ENCODE measurements at places on chromosomes 1 and 21.

DNA sequence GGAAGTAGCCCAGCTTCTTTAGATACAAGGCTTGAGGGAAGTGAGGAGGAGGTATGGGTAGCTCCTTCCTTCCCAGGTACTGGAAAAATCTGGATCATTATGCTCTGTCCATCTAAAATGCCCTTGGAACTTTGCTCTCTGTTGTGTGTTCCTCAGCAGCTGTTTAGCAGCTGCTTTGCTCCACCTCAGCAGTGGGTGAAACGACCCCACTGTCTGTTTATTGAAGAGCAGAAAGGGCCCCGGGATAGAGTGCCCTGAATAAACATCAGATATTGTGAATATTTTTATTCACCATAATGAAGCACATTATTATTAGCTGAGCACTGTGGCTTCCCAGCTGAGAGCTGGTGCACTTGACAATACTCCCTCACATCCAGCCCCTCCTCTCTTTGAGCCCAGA, 237.9 kb downstream of the PBX1 start:
- H3K27me3 ChIP-seq: peaks cover 15% of the 10 kb centered on the region
- no peak overlapping the region for H3K27ac ChIP-seq
- DNase-seq: no peak
- H3K36me3 ChIP-seq: no peaks in the 10 kb centered on the region

DNA sequence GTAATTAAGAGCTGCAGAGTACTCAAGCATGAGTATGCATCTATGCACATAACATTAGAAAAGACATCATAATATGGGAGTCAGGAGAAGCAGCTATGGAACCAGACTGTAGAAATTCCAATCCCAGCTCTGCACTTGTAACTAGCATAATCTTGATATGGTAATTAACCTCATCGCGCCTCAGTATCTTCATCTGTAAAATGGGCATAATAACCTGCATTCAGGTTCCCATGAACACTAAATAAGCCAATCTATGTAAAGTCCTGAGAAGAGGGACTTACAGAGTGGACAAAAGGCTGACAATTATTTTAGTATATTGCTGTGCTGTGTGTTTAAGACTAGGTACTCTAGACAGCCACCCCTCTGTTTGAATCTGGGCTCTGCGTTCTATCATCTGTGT, 318.9 kb upstream of the USP25 start:
- no peak overlapping the region for H3K4me3 ChIP-seq
- DNase-seq: no peak
- no peak overlapping the region for H3K27ac ChIP-seq

GRCh38 chr1:216521477-216521876, 98.2 kb upstream of the USH2A start:
- no peaks in the 10 kb centered on the region for H3K36me3 ChIP-seq
- no peak for DNase-seq
- H3K27me3 ChIP-seq: no peaks in the 10 kb centered on the region
- H3K4me3 ChIP-seq: no peak overlapping the region

DNA sequence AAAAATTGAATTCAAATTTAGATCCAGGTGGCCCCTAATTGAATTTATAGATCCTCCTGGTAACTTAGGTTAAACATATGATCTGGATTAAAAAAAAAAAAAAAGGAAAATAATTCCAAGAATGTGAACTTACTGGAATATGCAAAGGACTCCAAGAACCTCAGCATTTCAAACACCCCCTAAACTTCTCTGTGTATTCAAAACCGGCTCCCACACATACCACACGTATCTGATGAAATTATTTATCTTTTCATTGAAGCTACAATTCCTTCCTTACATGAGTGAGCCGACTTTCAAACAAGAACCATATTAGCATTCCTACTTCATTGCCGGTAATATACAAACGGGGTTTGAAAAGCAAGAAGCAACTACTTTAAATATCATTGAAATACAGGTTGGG, 61.4 kb upstream of the FMN2 start:
- H3K4me3 ChIP-seq: no peak overlapping the region
- no peaks in the 10 kb centered on the region for H3K36me3 ChIP-seq
- H3K27ac ChIP-seq: no peak overlapping the region
- H3K4me1 ChIP-seq: no peaks in the 10 kb centered on the region

- H3K4me1 ChIP-seq: no peaks in the 10 kb centered on the region
- H3K27me3 ChIP-seq: no peaks in the 10 kb centered on the region
- H3K36me3 ChIP-seq: peaks cover 33% of the 10 kb centered on the region
- H3K4me3 ChIP-seq: no peak overlapping the region
Measured at GRCh38 chr1:151344291-151344690, 2.8 kb downstream of the RFX5 start.

DNA sequence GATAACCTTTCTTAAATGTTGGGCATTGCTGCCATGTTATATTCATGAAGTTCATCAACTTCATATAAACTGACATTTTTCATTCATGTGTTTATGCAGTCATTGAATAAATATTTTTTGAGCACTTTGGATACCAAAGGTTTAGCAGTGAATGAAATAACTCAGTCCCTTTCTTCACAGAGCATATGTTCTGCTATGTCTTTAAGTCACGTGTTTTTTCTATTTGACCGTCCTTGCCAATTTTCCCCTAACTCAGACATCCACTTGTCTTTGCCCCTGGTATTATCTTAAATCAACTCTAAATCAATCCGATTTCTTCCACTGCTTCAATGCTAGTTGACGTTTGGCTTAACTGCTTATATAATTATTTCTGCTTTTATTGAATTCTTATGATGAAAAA, 16.6 kb downstream of the ADARB1 start:
- peaks cover 14% of the 10 kb centered on the region for H3K4me1 ChIP-seq
- DNase-seq: no peak
- H3K4me3 ChIP-seq: no peak overlapping the region
- no peaks in the 10 kb centered on the region for H3K36me3 ChIP-seq
- no peak overlapping the region for H3K27ac ChIP-seq

DNA sequence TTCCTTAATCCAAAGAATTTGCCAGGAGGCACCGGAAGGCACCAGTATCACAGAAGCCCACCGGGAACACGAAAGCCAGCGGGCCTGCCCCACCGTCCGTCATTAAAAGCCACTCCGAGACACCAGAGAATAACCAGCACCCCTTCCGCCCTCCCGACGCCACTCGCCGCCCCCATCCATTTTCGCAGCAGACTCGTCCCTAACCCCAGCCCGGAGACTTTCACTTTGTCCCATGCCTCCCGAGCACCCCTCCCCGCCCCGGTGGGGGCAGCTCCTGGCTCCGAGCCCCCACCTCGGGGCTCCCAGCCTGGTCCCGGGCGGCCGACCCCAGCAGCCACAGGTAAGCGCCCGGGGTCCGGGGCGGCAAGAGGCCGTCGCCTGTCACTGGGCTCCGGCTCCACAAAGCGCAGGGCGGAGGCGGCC, 105.4 kb downstream of the SLC45A1 start:
- peak overlapping the region; percentile 71 for H3K27ac ChIP-seq
- H3K27me3 ChIP-seq: no peaks in the 10 kb centered on the region
- H3K4me3 ChIP-seq: peak overlapping the region; percentile 66
- H3K4me1 ChIP-seq: peaks cover 24% of the 10 kb centered on the region

GRCh38 chr21:43921979-43922945, 57.2 kb downstream of the AGPAT3 start:
- H3K36me3 ChIP-seq: peaks cover 23% of the 10 kb centered on the region
- peaks cover 34% of the 10 kb centered on the region for H3K4me1 ChIP-seq
- H3K27ac ChIP-seq: peak overlapping the region; percentile 93
- H3K27me3 ChIP-seq: no peaks in the 10 kb centered on the region

DNA sequence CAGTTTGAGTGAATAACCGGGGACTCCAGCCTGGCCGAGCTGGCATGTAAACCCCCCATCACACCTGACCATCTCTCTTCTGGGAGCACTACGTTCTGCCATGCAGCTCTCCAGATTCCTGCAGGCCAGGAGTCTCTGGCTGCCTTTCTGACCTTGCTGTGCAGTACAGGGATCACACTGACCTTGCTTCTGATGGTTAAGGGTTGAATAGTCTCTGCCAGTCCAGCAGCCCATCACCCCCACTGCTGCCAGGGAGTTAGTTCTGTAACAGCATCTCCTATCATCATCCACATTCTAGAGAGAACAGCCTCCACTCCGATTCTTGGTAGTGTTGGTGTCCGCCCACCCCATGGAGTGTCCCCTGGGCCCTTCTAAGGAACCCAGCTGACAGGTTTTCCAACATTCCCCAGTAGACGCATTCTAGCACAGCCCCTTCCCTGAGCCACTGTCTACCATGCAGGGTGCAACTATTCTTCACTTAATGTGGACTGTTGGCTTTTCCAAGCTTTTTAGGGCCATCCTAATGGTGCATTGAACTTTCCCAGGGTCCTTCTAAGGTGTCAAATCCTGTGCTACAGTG, 109.8 kb downstream of the RIPK4 start:
- H3K27ac ChIP-seq: no peak overlapping the region
- H3K4me3 ChIP-seq: no peak overlapping the region
- no peaks in the 10 kb centered on the region for H3K36me3 ChIP-seq
- no peaks in the 10 kb centered on the region for H3K4me1 ChIP-seq
- DNase-seq: no peak

- H3K4me1 ChIP-seq: peaks cover 15% of the 10 kb centered on the region
- no peaks in the 10 kb centered on the region for H3K27me3 ChIP-seq
- no peaks in the 10 kb centered on the region for H3K36me3 ChIP-seq
- H3K27ac ChIP-seq: peak overlapping the region; percentile 72
- DNase-seq: no peak
- no peak overlapping the region for H3K4me3 ChIP-seq
Measured at GRCh38 chr1:201169971-201170532, 15.8 kb upstream of the TMEM9 start.

- DNase-seq: no peak
- H3K36me3 ChIP-seq: no peaks in the 10 kb centered on the region
- H3K27ac ChIP-seq: no peak overlapping the region
- no peak overlapping the region for H3K4me3 ChIP-seq
- peaks cover 49% of the 10 kb centered on the region for H3K27me3 ChIP-seq
Measured at GRCh38 chr1:93722081-93723031, 40.7 kb upstream of the BCAR3 start.

GRCh38 chr1:91603409-91603808, 102.8 kb downstream of the CDC7 start:
- no peak for DNase-seq
- no peak overlapping the region for H3K4me3 ChIP-seq
- H3K27ac ChIP-seq: no peak overlapping the region
- H3K27me3 ChIP-seq: no peaks in the 10 kb centered on the region

- H3K4me1 ChIP-seq: no peaks in the 10 kb centered on the region
- DNase-seq: peak; percentile 18
- no peaks in the 10 kb centered on the region for H3K36me3 ChIP-seq
- H3K4me3 ChIP-seq: no peak overlapping the region
- no peaks in the 10 kb centered on the region for H3K27me3 ChIP-seq
Measured at GRCh38 chr1:147496571-147497210, 44.6 kb upstream of the BCL9 start.

- DNase-seq: peak; percentile 86
- H3K4me1 ChIP-seq: peaks cover 24% of the 10 kb centered on the region
- peaks cover 18% of the 10 kb centered on the region for H3K27me3 ChIP-seq
- H3K36me3 ChIP-seq: peaks cover 8% of the 10 kb centered on the region
Measured at GRCh38 chr1:39491146-39491921, at the start of gene BMP8A. Gene BMP8A (plus strand): TSS chr1:39491636. CDS start chr1:39491992, 356 bp downstream.

DNA sequence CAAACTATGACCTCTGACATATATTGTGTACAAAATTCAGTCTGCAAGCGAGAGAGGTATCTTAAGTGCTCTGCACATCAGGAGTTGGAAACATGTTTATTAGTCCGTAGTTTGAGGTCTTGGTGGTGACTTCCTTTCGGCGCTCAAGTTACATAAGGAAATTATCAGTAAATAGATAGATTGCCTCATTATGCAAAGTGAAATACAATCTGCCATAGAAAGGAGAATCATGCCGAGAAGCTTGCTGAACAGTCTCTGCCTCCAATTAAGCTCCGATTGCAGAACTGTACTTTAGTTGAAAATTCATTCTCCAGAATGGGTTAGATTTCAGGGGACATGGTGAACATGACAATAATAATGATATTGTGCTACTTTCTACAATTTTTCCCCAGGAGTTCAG, 271.8 kb downstream of the BRINP2 start:
- H3K27ac ChIP-seq: no peak overlapping the region
- no peaks in the 10 kb centered on the region for H3K27me3 ChIP-seq
- no peak overlapping the region for H3K4me3 ChIP-seq
- no peak for DNase-seq
- H3K36me3 ChIP-seq: no peaks in the 10 kb centered on the region

DNA sequence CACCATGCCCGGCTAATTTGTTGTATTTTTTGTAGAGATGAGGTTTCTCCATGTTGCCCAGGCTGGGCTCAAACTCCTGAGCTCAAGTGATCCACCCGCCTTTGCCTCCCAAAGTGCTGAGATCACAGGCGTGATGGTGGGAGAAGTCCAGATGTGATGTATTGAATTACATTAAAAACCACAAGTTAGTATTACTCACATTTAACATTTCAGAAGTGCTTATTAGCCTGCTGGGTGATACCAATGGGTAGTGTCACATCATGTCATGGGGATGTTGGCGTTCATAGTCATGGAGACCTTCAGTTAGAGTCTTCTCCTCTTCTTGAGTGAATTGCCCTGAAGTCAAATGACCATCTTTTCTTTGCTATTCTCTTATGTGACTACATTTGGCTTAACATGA, 63.6 kb upstream of the VAMP3 start:
- no peak overlapping the region for H3K4me3 ChIP-seq
- no peaks in the 10 kb centered on the region for H3K36me3 ChIP-seq
- DNase-seq: no peak
- H3K4me1 ChIP-seq: peaks cover 18% of the 10 kb centered on the region
- no peak overlapping the region for H3K27ac ChIP-seq

DNA sequence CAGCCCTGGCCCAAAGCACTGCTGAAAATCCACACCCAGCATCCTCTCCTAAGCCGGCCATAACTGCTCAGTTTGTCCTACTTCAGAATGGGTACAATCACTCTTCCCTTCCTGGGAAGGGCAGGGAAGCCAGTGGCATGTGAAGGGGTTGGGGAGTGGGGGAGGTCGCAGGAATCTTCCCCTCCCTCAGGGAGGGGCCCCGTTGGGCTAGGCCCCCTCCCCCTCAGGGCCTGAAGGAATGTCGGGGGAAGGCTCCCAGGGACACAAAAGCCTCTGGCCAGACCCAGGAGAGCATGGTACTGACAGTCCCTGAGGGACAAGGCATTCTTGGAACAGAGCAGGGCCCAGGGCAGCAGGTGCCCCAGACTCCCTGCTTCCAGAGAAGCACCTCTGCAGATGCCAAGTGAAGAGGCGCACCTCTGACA, 1.2 kb downstream of the ELOVL1 start:
- H3K36me3 ChIP-seq: peaks cover 44% of the 10 kb centered on the region
- DNase-seq: peak; percentile 47
- peaks cover 31% of the 10 kb centered on the region for H3K4me1 ChIP-seq
- peak overlapping the region; percentile 64 for H3K4me3 ChIP-seq
- peak overlapping the region; percentile 89 for H3K27ac ChIP-seq
- no peaks in the 10 kb centered on the region for H3K27me3 ChIP-seq

- no peak overlapping the region for H3K4me3 ChIP-seq
- no peaks in the 10 kb centered on the region for H3K4me1 ChIP-seq
- no peak overlapping the region for H3K27ac ChIP-seq
- no peak for DNase-seq
- no peaks in the 10 kb centered on the region for H3K27me3 ChIP-seq
- H3K36me3 ChIP-seq: peaks cover 50% of the 10 kb centered on the region
Measured at GRCh38 chr1:93106226-93106625, 27.1 kb downstream of the MTF2 start.
